B cell (primary cell): ENCODE measurements at places on chromosomes 5 and 9.

- DNase-seq, result no peak
Observed at GRCh38 chr5:124459984-124460383, 286.5 kb downstream of the ZNF608 start.

GRCh38 chr5:96997265-96997859 lies 61.5 kb downstream of the LNPEP start:
- DNase-seq, result peak; percentile 61

GRCh38 chr9:74770508-74771261 lies 117.0 kb downstream of the TRPM6 start:
- peak; percentile 46 for DNase-seq

DNA sequence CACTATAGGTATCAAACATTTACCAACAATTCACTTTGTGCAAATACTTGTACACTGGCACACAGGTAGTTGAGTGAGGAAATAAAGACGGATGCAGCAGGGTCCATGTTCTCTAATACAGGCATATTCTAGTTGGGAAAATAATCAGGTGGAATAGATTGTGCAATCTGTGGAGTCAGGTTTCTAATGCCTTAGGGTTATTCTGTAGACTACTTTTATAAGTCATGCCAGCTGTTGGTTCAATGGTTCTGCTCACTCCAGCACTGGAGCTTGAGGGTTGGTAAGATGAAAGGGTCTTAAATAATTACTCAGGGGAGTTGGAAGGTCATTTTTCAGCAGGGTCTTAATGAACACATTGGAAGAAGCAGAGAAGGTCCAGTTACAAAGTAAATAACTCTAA lies 690.3 kb upstream of the DMAC1 start:
- no peak for DNase-seq

DNA sequence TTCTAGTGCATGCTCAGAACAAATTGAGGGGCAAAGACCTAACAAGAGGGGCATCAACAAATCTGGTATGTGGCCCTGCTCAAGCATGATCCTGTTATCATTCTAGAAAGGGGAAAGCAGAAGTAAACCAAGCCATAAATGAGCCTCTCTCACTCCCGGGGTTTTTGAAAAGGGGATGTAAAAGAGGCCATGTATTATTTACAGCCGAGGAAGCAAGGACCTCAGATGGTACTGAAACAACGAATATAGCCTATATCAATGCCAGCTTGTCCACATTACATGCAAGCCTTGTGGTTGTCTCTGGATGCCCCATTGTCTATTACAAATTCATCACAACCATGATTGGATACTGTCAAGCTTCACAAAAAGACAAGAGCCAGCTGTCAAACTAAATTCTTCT lies 211.3 kb downstream of the DCP2 start:
- no peak for DNase-seq

- DNase-seq, result no peak
Observed at GRCh38 chr5:151345808-151346478, 1.4 kb downstream of the SLC36A2 start.

DNA sequence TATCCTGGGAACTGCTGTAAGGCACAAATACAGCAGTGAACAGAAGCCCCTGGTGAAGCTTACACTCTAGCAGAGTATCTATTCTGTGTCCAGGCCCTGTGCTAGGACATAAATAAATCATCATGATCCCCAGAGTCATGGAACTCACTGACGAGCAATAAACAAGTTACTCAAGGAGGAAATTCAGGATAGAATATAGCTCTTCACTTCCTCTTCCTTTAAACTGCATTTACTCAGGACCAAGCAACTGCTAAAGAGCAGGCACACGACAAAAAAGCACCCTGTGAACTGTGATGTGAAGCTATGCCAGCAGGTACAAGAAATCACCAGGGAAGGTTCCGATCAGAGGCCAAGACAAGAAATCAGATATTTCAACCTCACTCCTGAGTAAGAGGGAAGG lies 47.8 kb upstream of the NR5A1 start:
- no peak for DNase-seq

GRCh38 chr9:121720311-121721057 lies 69.0 kb downstream of the DAB2IP start:
- no peak for DNase-seq

- DNase-seq, result peak; percentile 33
Observed at GRCh38 chr5:38382898-38383297, 124.5 kb downstream of the EGFLAM start.

DNA sequence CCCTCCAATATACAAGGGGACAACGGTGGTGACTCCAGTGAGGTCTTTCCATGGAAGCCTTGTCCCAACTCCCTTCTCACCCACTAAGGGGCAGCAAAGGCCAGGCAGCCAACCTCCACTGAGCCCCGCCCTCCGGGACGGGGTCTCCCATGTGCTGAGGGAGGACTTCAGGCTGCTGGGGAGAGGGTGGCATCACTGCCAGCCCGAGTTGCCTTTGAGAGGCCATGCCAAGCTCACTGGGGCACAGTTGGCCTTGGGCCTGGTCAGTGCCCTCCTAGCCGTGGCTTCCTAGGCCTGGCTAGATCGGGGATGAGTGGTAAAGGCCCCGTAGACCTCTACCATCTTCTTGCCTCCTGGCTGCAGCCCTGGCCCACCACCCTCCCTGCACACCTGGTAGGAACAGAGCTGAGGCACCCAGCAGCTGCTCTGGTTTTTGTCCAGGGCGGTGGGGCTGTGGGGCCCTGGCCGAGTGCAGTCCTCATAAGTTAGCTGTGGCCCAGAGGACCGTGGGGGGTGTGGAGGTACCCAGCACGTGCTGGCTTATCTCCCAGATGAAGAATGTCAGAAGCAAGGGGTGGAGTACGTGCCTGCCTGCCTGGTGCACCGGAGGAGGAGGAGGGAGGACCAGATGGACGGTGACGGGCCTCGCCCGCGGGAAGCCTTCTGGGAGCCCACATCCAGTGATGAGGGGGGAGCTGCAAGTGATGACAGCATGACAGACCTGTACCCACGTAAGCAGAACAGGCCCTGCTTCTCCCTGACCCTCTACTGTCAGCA lies 3.2 kb downstream of the SURF2 start:
- DNase-seq, result no peak

DNA sequence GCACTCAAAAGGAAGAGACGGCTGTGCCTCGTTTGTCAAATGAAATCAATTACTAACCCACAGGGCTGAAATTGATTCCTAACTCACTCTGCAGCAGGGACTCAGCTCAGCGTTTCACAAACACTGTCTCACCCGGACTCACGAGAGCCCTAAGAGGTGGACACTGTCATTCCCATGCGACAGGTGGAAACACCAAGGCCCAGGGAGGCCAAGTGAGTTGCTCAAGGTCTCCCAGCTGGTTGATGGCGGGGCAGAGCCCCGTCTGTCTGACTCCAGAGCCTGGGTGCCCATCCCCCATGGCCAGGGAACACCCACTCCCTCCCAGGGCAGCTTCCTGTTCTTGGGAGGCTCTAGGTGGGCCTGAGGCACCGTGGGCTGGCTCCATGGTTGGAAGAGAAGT lies 1.3 kb upstream of the PLPP7 start:
- no peak for DNase-seq

DNA sequence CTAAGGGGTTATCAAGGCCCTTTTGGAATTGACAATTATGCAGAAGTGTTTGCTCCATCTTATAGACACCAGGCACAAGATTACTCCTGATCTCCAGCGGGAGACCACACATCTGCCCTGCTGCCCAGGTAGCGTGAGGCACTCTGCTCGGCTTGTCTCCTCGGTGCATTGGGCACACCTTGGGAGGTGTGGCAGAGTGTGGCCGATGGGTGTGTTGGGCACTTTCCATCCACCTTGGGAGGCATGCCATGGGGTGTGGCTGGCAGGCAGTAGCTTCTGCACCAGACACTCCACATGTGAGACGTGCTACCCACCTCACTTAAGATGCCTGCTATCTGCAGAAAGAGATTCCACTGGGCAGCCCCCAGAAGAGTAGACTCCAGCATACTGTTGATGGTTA lies 54.1 kb downstream of the GADD45G start:
- no peak for DNase-seq

- DNase-seq, result no peak
Observed at GRCh38 chr9:130833031-130833990, 1.7 kb upstream of the ABL1 start.

- no peak for DNase-seq
Observed at GRCh38 chr9:112849363-112849922, 41.2 kb downstream of the SLC46A2 start.

- DNase-seq, result no peak
Observed at GRCh38 chr5:67971971-67972821, 243.4 kb upstream of the PIK3R1 start.

DNA sequence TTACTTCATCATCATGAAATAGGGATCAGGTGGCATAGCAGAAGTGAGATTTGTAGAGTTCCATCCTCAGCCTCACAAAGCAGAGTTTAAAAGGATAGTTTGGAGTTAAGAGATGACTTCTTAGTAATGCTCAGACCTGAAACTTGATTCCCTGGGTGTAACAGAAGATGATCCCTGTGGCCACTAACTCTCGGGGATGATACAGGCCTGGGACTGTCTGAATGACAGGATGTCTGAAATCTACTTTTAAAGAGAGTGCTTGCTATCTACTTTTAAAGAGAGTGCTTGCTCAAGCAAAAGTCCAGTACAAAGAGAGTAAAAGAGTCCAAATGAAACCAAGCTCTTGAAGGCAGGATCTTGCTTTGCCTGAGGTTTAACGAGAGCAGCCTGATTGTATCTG lies 14.6 kb downstream of the ADAMTS16 start:
- DNase-seq, result no peak

DNA sequence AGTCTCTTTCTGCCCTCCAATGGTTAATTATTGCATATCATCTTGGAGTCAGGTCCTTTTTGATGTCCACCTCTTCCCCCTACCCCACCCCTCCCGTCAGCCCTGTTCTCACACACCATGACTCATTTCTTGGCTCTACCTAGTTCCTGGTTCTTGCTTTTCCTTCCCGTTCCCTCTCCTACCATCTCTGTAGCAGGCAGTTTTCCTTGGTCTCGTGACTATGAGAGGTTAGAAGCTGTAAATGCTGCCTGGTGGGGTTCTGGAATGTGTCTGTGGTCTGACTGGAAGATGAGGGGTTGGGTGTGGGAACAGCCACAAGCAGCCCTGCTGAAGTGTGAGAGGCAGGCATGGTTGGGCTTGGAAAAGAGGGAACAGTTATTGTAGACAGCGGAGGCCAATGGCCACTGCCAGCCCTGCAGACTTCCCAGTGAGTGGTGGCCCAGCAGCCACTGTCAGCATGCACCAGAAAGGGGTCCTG lies 18.2 kb downstream of the SLC22A5 start:
- DNase-seq, result no peak

DNA sequence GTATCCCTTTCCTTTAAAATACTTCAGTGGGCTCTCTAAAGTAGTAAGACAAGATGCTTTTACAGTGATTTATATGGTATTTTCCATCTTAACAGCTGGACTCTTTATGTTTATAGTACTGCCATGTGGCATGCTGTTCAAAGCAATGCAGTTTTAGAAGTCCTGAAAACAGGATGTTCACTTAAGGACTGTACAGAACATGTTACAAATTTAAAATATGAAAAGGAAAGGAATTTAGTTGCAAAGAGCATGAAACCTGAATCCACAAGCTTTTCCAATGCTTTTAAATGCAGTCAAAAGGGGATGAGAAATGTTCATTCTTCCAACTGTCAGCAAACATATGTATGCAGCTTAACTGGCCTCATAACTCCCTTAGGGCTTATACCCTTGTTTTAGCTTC lies 580.2 kb downstream of the EFNA5 start:
- DNase-seq, result no peak

DNA sequence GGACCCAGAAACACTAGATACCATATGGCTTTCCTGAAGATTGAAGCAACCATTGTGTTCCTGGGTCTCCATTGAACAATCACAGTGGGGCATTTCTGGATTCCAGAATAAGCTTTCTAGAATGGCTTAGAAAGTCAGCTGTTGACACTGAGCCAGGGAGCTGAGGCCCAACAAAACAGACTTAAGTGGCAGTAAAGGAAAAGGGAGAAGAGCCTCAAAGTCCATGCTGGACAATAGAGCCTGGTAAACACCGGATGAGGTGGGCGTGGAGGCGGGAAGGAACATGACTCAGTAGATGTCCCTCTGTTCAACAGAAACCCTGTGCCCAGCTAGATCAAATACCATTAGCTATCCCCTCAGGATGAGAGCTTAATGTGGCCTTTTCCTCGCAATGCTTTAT lies 14.8 kb downstream of the SPARC start:
- DNase-seq, result no peak

- no peak for DNase-seq
Observed at GRCh38 chr5:172446336-172447051, 7.8 kb downstream of the SH3PXD2B start.

DNA sequence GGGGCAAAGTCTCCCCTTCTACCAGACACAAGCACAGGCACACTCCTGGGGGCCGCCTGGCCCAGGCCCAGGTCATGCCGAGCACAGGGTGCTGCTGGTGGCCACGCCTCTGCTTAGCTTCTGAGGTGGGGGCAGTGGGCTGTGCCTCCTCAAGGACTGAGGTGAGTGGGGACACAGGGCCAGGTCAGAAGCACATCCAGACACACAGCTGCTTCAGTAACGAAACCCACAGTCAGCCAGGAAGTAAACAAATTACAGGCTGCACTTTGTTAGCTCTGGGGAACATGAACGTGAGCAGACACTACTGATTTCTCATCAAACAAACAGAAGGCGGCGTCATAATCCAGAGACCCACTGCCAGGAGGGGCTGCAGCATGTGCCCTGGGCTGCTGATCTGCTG lies 192.4 kb downstream of the HSPA4 start:
- DNase-seq, result no peak

DNA sequence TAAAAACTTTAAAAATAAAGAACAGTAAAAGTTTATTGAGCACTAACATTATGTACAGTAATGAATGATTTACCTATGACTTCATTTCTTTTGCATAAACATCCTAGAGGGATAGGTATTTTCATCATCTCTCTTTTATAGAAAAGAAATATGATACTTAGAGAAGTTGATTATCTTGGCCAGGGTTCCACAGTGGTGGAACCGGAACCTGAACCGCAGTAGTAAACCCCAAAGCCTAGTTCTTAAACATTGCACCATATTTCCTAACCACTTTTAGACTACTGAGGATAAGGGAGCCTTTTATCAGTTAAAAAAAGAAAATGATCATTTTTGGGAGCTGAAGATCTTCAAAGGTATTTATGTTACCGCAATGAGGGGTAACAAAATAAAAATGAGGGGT lies 205.7 kb upstream of the SGCD start:
- DNase-seq, result no peak

DNA sequence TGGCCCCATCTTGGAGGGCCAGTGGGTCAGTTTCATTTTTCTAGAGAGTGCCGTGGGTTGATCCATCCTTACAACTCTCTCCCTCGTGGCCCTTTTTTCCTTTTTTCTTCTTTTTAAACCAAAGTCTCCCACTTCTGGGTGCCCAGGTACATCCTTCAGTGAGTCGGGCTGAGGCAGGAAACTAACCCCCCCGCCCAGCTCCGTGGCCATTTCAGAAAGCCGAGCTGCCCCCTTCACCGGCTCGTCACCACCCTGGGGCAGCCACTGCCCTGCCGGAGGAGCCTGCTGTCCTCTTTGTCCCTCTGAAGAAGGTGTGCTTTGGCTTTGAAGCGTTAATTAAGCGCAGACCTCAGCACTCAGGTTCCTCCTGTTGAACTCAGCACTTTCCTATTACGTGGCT lies 5.2 kb downstream of the CFAP77 start:
- DNase-seq, result no peak

GRCh38 chr5:160467555-160468362 lies 46.1 kb downstream of the PTTG1 start:
- DNase-seq, result peak; percentile 87
